ENCODE measurements at places on chromosomes 7 and 10.

DNA sequence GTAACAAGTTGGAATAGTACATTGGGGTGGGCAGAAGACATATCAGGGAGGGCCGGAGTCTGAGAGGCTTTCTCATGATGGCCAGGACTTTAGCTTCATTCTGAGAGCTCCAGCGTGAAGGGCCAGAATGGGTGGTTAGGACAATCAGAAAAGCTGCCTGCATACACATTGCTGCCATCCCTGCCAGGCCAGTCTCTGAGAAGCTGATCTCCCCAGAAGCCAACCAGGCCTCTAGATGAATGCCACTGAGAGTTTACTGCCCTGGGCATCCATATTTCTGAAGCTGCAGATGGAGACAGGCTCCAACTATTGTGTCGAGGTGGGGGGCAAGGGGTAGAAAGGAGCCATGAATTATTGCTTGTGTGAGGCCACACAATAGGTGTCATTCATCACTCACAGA, 32.0 kb upstream of the ARHGAP22 start:
- DNase-seq = no peak

DNA sequence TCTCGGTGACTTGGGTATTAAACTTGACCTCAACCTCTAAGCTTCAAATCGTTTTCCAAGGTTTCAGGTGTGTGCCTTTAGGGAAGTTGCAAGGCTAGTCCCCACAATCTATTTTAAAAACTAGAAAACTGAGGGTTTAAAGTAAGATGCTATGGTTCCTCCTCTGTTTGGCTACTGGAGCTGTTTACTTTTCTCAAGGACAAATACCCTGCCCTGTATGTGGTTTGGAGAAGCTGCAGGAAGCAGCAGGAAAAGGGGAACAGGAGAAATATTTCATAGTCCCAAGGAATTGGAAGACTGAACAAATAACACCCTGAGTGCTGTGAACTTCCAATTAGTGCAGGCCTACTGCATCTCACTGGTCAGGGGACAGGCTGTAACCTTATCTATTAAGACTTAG, 135.9 kb downstream of the NRP1 start:
- DNase-seq = no peak

- DNase-seq = no peak
Observed at GRCh38 chr10:42975005-42975493, 101.8 kb upstream of the RET start.

DNA sequence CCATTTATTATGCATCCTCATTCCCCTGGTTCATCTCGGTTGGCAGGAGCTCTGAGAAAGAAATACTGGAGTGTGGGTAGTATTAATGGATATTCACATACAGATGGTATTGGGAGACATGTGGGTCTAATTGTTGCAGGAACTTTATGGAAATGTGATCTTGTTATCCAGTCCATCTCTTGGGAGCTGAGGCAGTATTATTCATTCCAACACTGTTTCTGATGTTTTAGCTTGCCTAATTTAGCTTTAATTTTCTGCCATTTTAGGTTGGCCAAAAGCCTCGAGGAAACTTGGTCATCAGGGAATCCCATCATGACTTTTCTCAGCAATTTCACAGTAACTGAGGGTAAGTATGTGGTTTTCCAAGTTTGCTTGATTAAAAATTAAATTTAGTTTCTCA, 125.7 kb downstream of the ABCA13 start:
- DNase-seq = no peak

DNA sequence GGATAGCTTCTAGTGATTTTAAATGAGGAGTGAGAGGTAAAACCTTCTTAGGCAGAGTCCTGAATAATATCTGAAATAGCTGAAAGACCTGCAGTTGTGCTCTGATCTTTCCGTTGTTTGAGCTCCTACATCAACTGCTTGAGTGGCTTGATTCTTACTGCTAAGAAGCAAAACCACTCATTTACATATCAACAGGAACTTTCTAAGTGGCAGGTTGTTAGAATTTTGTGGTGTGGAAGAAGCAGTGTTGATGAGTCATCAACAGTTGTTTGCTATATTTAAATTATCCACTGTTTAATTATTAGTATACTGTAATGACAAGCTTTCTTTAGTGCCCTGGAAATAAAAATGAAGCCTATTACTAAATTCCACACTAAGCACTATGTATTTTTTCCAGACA, 689.5 kb downstream of the DNAJB9 start:
- DNase-seq = no peak

- DNase-seq = no peak
Observed at GRCh38 chr10:99325281-99325680, 3.9 kb upstream of the CNNM1 start.

DNA sequence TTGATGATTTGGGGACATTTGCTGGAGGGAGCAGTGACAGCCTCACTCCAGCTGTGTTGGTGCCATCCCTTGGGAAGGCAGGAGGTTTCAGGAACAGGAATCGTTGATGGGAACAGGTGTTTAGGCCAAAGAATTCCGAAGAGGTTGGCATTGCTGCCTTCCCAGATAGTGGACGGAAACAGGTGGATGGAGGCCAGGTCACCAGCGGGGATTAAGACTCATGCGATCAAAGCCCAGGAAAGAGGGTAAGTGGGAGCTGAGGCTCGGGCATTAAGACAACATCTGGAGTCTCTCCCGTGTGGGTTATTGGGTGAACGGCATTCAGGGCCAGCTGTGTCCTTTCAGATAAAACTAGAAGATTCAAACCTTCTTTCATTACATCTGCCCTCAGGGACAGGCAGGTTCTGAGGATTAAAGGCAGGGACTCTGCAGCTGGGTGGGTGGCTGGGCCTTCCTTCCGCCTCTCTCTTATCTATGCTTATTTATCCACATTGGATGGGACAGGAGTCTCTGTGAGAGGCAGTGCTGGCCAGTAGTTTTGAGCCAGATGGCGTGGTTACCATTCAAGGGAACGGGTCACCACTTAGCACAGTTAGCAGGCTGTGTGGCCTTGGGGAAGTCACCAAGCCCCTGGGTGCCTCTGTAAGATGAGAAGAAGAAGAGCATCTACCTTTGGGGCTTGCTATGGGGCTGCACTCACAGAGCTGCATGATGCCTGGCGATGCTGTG, 67.6 kb downstream of the INSIG1 start:
- no peak for DNase-seq

- no peak for DNase-seq
Observed at GRCh38 chr7:143250822-143251221, 12.4 kb upstream of the GSTK1 start.

- DNase-seq = no peak
Observed at GRCh38 chr7:22551768-22552513, 52.0 kb upstream of the STEAP1B start.

DNA sequence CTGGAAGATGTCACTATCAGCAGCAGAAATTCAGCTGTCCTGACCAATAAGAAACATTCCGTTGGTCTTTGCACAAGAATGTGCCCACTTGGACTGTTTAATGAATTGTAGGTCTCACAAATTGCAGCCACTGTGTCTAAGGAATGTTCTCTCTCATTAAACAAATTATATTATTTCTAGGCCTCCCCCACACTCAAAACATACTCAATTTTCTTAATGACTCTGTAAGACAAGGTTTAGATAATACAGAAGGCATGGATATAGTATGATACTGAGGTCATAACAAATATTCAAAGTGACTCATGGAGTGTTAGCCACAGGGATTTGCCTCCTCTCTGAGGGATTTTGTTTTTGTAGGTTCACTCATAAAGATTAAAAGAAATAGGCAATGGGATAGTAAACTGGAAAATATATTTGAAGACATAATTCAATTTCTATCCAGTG, 197.5 kb downstream of the PTN start:
- DNase-seq = no peak
